ENCODE measurements at places on chromosomes 5 and 9.

DNA sequence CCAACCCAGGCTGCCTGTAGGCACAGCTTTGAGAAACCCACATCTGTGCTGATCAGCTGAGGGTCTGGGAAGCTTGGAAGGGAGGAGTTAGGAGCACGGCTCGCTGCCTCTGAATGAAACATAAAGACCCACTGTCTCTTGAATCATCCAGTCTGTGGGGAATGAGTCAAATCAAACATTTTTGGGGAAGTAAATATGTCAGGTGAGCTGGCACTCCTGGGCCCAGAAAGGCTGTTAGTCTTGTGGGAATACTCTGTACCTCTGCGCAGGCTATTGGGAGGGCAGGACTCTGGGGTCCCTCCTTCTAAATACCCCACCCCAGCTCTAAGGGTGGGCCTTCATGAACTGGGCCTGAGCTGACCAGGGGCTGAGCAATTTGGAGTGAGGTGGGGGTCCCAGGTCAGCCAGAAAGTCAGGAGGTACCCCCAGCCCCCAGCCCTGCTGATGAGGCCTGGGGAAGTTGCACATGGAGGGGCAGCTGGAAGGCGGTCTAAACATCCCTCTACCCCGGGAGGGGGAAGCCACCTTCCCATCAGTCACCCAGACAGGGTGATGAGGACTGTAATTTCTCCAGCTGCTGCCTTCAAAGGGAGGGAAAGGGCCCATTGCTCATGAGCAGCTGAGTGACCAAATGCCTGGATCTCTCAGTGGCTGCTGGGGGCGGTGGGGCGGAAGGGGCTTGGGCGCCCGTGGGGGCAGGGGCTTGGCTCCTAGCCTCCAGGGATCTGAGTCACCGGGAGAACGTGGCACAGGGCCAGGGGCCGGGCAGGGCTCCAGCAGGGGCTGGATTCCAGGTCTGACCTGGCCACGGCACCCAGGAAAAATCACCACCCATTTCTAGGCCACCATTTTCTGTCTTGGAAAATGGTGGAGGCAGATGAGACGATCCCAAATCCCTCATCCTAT is 10.8 kb downstream of the FIBCD1 start:
- no peak for DNase-seq

GRCh38 chr5:1232780-1233179 is 7.6 kb downstream of the SLC6A18 start:
- DNase-seq, result no peak

GRCh38 chr5:1386274-1386717 is 41.4 kb upstream of the CLPTM1L start:
- DNase-seq, result peak; percentile 79

GRCh38 chr5:1515311-1515920 is 8.3 kb downstream of the LPCAT1 start:
- DNase-seq, result peak; percentile 12

GRCh38 chr5:169448826-169449225 is 134.7 kb upstream of the SPDL1 start:
- DNase-seq, result no peak

GRCh38 chr9:2013743-2014475 is 1.2 kb upstream of the SMARCA2 start:
- DNase-seq, result no peak

DNA sequence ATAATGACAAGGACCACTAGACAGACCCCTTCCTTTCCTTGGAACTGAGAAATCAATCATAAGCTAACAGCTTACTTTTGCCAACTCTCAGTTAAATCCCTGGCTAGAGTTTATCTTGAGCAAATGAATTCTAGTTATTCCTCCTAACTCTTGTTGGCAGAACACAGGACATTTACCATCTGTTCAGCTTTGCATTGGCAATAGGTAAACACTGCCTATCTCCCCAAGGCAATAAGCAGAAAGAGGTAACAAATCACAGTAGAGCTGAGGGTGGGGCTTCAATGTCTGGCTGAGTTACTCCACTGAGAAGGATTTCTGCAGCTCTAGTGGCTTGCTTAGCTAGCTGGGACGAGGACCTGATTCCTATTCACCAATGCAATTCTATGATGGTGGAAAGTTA is 503.3 kb upstream of the GRIA1 start:
- no peak for DNase-seq

GRCh38 chr9:37451628-37452027 is 13.6 kb downstream of the ZBTB5 start:
- DNase-seq, result no peak

GRCh38 chr9:119268985-119269384 is 100.2 kb downstream of the BRINP1 start:
- DNase-seq, result no peak

GRCh38 chr5:44833249-44833648 is 24.5 kb downstream of the MRPS30 start:
- no peak for DNase-seq

- DNase-seq, result no peak
Measured at GRCh38 chr9:118395415-118395814, 691.2 kb downstream of the TLR4 start.

DNA sequence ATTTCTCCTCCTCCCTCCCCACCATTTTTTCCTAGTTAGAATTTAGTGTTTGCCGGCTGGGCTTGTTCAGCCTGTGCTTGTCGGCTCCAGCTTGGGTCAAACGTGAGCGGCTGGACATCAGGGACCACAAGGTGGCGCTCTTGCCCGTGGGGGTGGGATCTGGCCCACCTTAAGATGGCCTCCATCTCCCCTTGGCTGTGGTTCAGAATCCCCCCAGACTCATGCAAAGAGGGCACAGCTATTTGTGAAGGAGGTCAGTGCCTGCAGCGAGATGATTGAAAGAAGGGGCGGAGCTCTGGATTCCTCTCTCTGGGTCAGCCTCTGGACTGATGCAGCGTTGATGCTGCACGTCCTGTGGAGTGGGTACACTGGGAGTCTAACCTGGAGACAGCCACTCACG is 283.3 kb upstream of the TUT7 start:
- DNase-seq, result no peak

DNA sequence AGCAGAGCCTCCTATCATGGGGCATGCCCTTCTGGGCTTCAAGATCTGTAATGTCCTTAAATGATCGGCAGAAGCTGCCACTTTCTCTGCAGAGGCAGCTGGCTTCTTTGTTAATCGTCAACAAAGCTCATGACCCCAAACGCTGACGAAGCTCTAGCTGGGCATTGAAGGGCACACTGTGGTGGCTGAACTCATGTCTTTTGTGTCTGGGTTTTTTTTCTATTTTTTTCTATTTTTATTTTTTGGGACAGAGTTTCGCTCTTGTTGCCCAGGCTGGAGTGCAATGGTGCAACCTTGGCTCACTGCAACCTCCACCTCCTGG is 65.2 kb upstream of the ASS1 start:
- no peak for DNase-seq

DNA sequence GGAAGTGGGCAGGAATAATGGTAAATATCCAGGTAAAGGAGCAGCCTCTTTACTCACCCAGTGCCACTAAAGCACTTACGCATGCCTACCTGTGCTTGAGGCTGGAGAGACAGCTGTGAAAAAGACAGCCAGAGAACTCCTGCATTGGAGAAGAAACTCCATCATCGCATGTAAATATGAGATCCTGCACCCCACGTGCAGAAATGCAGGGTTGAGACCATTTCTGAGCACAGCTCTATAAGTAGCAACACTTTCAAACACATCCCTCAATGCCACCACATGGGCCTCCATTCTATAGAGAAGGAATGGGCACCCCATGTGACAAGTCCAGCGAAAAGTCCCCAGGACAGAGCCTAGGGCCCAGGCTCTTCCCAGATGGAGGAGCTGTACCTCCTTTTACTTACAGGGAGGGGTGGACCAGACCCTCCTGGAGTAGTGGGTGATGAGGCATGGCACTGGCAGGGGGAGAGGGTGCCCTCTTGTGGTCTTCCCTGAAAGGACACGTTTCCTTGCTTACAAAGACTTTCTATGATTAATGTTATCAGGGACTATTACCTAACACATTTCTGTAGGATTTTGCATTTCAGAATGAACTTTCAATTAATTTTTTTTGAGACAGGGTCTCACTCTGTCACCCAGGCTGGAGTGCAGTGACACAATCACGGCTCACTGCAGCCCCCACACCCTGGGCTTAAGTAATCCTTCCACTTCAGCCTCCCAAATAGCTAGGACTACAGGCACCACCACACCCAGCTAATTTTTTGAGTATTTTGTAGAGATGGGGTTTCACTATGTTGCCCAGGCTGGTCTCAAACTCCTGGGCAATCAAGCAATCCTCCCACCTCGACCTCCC is 55.3 kb upstream of the IL17B start:
- peak; percentile 50 for DNase-seq

- DNase-seq, result no peak
Measured at GRCh38 chr5:1973391-1974013, 90.8 kb upstream of the IRX4 start.

GRCh38 chr5:16931334-16932110 is 4.6 kb downstream of the MYO10 start:
- DNase-seq, result no peak

DNA sequence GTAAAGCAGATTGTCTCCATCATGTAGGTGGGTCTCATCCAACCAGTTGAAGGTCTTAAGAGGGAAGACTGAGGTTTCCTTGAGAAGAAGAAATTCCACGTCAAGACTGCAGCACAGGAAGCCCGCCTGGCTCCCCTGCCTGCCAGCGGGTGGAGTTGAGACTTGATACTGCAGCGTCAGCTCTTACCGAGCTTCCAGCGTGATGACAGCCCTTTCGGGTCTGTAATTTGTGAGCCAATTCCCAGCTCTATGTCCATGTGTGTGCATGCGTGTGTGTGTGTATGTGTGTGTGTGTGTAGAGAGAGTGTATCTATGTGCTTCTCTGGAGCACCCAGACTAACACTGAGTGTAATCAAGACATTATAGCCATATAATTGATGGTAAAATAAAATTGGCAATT is 379.7 kb upstream of the IRX2 start:
- DNase-seq, result no peak

- no peak for DNase-seq
Measured at GRCh38 chr5:171207256-171207847, 101.7 kb upstream of the TLX3 start.

DNA sequence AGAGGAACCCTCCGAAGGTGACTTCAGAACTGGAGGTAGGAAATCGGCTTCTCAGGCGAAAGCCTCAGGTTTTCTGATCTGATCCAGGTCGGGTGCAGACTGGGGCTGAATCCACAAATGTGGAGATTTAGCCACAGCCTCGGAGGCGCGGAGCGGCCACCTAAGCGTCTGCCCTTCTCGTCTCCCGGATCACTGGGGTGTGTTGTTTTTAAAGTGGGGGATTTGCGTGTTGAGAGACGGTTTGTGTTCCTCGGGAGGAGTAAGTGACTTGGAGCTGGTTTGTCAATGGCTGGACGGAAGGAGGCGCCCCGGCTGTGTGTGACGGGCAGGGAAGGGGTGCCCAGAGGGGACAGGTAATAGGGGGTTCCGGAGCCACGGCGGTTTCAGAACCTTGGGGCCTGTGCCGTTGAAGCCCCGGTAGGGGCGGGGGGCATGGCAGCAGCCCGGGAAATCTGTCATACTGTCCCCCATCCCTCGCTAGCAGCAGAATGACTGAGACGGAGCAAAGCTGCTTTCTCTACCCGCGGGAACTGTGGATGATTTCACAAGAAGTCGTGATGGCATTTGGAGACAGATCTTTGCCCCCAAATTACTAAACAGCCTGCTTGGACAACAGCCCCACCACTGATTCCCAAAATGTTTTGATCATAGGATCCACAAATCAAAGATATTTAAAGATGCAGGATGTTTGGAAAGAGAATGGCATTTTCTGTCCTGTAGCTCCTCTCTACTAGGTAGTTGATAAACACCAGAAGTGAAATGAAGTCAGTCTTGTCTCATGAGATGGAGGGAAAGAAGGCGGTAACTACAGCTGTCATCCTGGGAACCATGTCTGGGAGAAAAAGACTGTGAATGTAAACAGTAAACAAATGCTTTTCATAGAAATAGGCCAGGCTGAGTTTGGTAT is 216.5 kb downstream of the PDZD2 start:
- DNase-seq, result peak; percentile 45

DNA sequence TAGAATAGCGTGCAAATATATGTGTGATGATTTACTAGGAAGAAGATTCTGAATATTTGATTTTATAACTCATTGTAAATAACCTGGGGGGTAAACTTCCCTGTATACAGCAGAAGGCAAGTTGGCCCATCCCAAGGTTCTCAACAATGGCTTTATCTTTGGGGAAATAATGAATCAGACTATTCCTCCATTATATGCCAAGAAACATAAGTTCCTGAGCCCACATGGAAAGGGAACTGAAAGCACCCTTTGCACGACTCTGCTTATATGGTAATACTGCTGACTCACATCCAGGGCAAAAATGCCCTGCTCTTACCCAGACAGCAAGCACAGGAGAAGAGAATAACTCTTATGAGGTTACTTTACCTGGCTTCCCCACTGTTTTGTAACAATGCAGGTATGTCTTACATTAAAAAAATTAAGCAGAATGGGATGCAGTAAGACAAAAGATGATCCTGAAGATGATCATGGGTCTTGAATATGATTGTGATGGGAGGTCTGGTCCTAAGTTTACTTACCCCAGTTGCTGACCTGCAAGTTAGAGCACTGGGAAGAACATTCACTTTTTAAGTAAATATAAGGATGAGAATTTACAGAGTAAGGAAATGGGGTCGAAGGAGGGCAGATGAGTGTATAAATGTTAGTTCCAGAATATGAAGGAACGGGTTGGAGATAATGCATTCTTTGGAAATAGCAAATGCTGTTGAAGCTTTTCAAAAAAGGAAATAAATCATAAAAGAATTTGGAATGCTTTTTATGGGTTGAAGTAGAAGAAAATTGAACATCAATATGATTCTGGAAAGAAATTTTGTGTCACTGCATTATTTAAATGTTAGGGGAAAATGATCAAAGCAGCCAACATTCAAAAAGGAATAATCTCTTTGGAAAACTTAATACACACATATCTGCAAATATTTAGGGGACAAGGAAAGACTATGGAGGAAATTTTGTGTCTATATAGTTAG is 428.4 kb upstream of the MPDZ start:
- DNase-seq, result no peak

- DNase-seq, result no peak
Measured at GRCh38 chr5:170081616-170082015, 24.1 kb upstream of the FOXI1 start.

DNA sequence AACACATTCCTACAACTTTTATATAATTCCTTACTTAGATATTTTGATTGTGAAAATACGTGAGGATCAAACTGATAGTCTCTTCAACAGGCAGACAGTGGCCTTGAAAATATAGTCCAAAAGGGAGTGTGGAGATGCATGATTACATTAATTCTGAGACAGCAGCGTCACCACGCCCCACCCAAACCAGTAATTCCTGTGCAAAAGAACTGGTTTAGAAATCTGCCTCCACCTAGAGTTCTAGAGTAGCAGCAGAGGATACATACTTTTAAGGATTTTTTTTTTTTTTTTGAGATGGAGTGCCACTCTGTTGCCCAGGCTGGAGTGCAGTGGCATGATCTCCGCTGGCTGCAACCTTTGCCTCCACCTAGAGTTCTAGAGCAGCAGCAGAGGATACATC is 1.6 kb upstream of the TUT7 start:
- no peak for DNase-seq

DNA sequence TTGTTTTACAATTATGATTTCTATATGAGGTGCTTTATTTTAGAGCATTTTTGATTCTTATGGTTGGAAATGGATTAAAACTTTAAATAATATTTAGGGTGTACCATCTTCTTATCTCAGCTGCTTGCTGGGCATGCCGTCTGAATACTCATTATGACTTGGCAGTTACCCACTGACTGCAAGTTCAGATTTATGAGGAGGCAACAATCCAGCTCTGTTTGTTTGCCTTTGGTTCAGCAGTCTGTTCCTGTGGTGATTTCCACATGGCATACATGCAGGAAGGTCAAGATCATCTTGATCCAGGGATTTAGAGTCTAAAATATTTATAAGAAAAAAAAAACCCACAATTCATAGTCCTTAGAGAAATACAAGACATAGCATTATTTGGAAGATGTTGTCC is 1254.5 kb upstream of the NUDT12 start:
- DNase-seq, result no peak

- no peak for DNase-seq
Measured at GRCh38 chr9:69351227-69351626, 26.2 kb downstream of the ENTREP1 start.

All from activated T-cell treated with anti-CD3 and anti-CD28 coated beads, Interleukin-2, amount 50 U/mL, for 1 hour (primary cell).